Activated naive CD4-positive, alpha-beta T cell treated with anti-CD3 and anti-CD28 coated beads for 36 hours (primary cell): ENCODE measurements at places on chromosomes 2 and 18. TPM values are rescaled to one million over a fixed set of nuclear protein-coding genes. Genes with fewer than 3 reads are reported as not detected.

- no peaks in the 10 kb centered on the region for H3K36me3 ChIP-seq
- no peaks in the 10 kb centered on the region for H3K27me3 ChIP-seq
- no peak overlapping the region for H3K27ac ChIP-seq
- H3K4me3 ChIP-seq = no peak overlapping the region
These were observed 112.6 kb downstream of the ZBTB7C start for GRCh38 chr18:48296581-48296980.

- no peak overlapping the region for H3K27ac ChIP-seq
- DNase-seq = no peak
These were observed 38.5 kb upstream of the LYPD6 start for GRCh38 chr2:149291881-149292280.

DNA sequence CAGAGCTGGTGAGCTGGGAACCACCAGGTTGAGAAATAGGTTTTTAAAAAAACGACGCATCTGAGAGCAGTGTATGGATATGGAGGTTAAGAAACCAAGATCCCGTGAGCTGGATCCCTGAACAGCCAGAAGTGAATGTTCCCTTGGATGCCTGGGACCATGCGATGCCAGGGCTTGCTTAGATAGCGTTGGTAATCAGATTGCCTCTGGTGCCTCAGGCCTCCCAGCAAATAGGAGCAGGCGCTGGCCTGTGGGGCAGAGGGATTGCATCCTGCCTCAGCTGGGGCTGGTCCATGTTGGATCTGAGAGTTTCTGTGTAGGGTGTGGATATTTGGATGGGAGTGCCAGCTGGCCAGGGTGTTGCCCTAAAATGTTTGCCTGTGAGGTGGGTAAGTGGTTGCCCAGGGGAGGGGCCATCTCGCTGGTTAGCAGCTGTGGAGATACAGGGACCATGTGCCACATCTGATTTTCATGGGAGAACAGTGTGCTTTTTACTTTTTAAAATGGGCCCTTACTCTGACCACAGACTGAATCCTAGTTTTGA, 80.8 kb upstream of the MCFD2 start:
- H3K27ac ChIP-seq = no peak overlapping the region
- peaks cover 50% of the 10 kb centered on the region for H3K36me3 ChIP-seq

- H3K27ac ChIP-seq = no peak overlapping the region
- H3K4me3 ChIP-seq = no peak overlapping the region
- no peak for DNase-seq
- no peaks in the 10 kb centered on the region for H3K4me1 ChIP-seq
- H3K27me3 ChIP-seq = no peaks in the 10 kb centered on the region
These were observed 78.7 kb downstream of the MYOM1 start for GRCh38 chr18:3140986-3141639.

- H3K4me1 ChIP-seq = no peaks in the 10 kb centered on the region
- H3K4me3 ChIP-seq = no peak overlapping the region
- H3K27me3 ChIP-seq = no peaks in the 10 kb centered on the region
- no peaks in the 10 kb centered on the region for H3K36me3 ChIP-seq
- DNase-seq = no peak
- no peak overlapping the region for H3K27ac ChIP-seq
These were observed 9.6 kb upstream of the PROM2 start for GRCh38 chr2:95264624-95265023.

The DOK6 gene
- not detected for total RNA-seq

The CCL20 gene
- total RNA-seq = 9.6 TPM

The SLC19A3 gene
- total RNA-seq = not detected

The SLC25A52 gene
- total RNA-seq = not detected
